ENCODE measurements at places on chromosomes 3 and 15.
A peak's percentile ranks its signal among the peaks of the same experiment; 100 is the strongest.

GRCh38 chr3:177062052-177062732 lies 135.1 kb downstream of the TBL1XR1 start:
- no peak for DNase-seq

DNA sequence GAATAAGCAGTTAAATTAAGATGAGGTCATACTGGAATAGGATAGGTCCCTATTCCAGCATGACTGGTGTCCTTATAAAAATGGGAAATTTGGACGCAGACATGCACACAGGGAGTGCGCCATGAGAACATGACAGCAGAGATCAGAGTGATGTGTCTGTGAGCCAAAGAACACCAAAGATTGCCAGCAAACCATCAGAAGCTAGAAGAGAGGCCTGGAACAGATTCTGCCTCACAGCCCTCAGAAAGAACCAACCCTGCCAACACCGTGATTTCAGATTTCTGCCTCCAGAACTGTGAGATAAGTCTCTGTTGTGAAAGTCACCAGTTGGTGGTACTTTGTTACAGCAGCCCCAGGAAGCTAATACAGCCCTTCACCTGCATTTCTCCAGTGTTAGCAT lies 34.7 kb downstream of the EPHB1 start:
- no peak for DNase-seq

GRCh38 chr15:54312528-54312927 lies 334.3 kb downstream of the UNC13C start:
- no peak for DNase-seq

DNA sequence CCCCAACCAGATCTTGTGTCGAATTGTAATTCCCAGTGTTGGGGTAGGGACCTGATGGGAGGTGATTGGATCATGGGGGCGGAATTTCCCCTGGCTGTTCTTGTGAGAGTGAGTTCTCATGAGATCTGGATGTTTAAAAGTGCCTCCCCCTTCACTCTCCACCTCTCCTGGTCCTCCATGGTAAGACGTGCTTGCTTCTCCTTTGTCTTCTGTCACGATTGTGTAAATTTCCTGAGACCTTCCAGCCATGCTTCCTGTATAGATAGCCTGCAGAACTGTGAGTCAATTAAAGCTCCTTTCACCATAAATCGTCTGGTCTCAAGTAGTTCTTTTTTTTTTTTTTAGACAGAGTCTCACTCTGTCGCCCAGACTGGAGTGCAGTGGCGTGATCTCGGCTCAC lies 42.3 kb downstream of the NR1D2 start:
- no peak for DNase-seq

GRCh38 chr3:77536038-77536775 lies 496.3 kb downstream of the ROBO2 start:
- no peak for DNase-seq

GRCh38 chr15:53209396-53210042 lies 419.4 kb upstream of the ONECUT1 start:
- DNase-seq: no peak

- DNase-seq: no peak
These were observed 368.3 kb upstream of the DCBLD2 start for GRCh38 chr3:99269606-99270351.

GRCh38 chr15:34914317-34914716 lies 55.2 kb downstream of the AQR start:
- DNase-seq: no peak

DNA sequence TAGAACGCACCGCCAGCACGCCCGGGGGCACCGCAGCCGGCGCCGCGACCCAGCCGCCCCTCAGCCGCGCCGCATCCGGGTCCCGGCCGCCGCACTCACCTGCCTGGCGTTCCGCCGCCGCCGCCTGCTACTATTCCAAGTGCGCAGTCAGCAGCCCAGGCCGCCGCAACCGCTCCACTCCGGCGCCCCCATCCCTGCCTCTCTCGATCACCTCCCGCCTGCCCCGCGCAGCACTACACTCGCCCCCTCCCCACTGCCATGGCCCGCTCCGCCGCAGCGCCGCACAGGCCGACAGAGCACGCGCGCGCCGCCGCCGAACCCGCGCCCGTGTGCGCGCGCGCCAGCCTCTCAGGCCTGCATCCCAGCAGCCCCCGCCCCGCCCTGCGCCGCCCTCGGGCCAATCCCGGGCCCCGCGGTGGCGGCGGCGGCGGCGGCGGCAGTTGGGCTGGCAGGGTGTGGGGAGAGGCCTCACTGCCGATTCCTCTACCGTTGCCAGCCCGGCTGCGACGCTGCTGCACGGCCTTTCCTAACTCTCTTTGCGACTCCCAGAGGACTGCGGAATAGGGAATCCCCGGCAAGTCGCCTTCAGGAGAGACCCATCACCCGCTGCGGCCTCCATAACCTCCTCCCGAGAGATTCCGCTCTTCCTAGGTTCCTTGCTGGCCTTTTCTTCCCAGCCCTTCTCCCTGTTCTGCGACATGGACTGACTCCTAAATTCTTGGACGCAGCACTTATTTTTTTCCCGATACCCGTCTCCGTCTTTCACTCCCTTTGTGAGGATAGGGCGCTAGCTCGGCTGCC lies at the start of gene PIK3CB:
TSS of gene PIK3CB (minus strand) at position 333 of the 801 bp plus-strand sequence. CDS start 75,585 bp downstream, outside the sequence.
- DNase-seq: peak; percentile 91

- no peak for DNase-seq
These were observed 40.1 kb upstream of the RASA2 start for GRCh38 chr3:141446737-141447136.

GRCh38 chr3:72405943-72406566 lies 442.2 kb downstream of the SHQ1 start:
- DNase-seq: no peak

DNA sequence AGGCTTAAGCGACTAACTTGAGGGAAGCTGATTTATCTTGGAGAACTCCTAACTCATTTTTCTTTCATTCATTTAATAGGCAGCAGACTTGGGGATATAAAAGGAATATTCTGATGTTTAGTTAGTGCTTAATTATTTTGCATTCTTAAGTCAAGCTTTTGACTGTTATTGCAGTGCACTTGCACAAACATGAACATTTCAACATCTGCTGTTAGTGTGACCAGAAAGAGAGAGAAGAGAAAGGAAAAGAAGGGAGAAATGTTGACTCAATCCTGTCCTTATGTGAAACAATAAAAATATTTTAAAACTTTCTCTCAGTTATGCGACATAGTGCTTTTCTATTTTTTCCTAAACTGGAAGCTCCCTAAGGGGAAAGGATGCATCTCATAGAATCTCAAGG lies 507.8 kb downstream of the LPP start:
- DNase-seq: no peak

DNA sequence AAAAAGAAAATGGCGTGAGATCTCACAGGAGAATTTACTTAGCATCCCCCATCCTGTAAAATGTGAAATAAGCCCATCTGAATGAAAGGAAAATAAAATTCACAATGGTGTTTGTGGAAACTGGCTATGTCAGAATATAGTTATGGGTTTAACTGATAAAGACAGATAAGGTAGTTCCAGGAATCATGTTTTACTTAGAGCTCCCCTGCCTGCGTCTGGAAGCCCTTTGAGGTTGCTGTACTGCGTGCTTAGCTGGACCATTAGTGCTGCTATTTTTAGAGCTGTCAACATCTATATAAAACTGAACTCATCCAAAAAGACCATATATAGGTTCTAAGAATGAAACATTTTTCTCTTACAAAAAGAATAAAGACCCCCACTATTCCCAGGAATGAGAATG lies 130.8 kb downstream of the LSAMP start:
- DNase-seq: no peak

DNA sequence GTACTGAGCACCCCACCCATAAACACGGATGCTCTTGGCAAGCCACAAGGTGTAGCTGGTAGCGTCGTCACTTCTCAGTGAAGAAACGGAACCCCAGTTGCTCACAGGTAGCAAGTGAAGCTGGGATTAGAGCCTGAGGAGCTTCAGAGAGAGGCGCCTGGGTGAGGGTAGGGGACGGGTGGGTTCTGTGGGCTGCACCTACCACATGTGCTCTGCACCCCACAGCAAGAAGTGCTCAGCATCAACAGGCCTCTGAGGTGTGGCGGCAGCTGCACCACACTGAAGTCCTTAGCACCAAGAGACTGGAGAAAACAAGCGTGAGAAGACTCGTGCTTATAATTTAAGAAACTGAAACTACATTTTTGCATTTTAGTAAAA lies 9.8 kb downstream of the MAP6D1 start:
- DNase-seq: no peak

DNA sequence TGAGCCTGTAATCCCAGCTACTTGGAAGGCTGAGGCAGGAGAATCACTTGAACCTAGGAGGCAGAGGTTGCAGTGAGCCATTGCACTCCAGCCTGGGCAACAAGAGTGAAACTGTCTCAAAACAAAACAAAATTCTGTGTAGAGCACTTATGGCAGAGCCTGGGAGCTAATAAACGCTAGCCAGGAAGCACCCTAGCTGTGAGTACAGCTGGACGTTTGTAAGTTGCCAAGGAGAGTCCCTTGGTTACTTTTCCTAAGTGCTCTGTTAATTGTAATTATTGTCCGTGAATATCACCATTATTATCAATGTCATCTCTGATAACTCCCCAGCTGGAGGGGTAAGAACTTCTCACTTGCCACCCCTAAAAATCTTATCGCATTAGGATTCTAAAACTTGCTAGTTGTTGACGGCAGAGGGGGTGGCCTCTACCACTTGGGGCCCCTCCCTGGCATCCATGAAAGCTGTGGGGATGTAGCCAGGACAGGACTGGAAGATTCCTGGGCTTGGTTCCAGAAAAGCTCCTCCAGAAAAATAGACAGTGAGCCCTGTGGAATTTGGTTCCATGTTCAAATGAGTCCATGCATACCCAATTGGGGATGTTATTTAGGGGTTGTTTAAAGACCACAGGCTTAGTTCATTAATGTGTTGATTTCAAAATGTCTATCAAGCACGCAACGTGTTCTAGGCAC lies 9.9 kb upstream of the KLHL25 start:
- no peak for DNase-seq

- DNase-seq: no peak
These were observed 62.8 kb upstream of the LINGO1 start for GRCh38 chr15:77695548-77695947.

GRCh38 chr3:11581237-11582190 lies 62.2 kb downstream of the VGLL4 start:
- no peak for DNase-seq
